Cerebellar cortex (tissue), 1 donor: ENCODE measurements at places on chromosomes 2 and 18.
A peak's percentile ranks its signal among the peaks of the same experiment; 100 is the strongest.

- DNase-seq = no peak
Observed at GRCh38 chr2:238169048-238169707, 10.4 kb downstream of the ERFE start.

DNA sequence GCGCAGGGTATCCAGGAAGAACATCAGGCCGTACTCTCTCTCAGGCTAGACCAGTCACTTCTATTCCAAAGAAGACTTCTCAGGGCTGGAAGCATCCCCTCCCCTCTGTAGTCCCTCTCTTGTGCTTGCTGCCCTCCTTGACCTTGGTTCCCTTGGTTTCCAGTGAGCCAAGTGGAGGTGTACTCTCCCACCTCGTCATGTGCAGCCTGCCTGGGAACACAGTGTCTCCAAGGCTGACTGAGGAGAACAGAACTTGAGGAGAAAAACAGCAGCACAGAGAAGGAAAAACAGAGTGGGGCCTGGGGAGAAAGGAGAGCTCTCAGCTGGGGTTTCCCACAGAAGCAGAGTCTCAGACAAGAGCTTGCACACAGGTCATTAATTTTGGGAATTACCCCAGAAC, 52.7 kb downstream of the HAUS1 start:
- no peak for DNase-seq

- DNase-seq = peak; percentile 47
Observed at GRCh38 chr2:7083580-7084509, 166.6 kb downstream of the RNF144A start.

GRCh38 chr2:85577386-85578242, at the start of gene VAMP8:
Gene VAMP8, plus strand, starts transcription at chr2:85577586. Its CDS starts 61 bp downstream, at chr2:85577647.
- peak; percentile 34 for DNase-seq
